CD4-positive, CD25-positive, alpha-beta regulatory T cell (primary cell): ENCODE measurements at places on chromosomes 1 and 21. TPM values are rescaled to one million over a fixed set of nuclear protein-coding genes. Genes with fewer than 3 reads are reported as not detected.

Gene TNFRSF18
- total RNA-seq: 47.8 TPM

Gene KRTAP10-5
- not detected for total RNA-seq

Gene LCE1E
- not detected for total RNA-seq

Gene GREM2
- not detected for total RNA-seq

Gene RGS16
- total RNA-seq: 16.6 TPM

Gene CACNA1S
- total RNA-seq: not detected

Gene SCAMP3
- 57.3 TPM for total RNA-seq

Gene GUCA2B
- not detected for total RNA-seq

Gene VASH2
- total RNA-seq: 1.7 TPM

Gene CFHR2
- not detected for total RNA-seq

Gene EYA3
- 18.5 TPM for total RNA-seq

Gene IL12RB2
- total RNA-seq: 43.5 TPM

DNA sequence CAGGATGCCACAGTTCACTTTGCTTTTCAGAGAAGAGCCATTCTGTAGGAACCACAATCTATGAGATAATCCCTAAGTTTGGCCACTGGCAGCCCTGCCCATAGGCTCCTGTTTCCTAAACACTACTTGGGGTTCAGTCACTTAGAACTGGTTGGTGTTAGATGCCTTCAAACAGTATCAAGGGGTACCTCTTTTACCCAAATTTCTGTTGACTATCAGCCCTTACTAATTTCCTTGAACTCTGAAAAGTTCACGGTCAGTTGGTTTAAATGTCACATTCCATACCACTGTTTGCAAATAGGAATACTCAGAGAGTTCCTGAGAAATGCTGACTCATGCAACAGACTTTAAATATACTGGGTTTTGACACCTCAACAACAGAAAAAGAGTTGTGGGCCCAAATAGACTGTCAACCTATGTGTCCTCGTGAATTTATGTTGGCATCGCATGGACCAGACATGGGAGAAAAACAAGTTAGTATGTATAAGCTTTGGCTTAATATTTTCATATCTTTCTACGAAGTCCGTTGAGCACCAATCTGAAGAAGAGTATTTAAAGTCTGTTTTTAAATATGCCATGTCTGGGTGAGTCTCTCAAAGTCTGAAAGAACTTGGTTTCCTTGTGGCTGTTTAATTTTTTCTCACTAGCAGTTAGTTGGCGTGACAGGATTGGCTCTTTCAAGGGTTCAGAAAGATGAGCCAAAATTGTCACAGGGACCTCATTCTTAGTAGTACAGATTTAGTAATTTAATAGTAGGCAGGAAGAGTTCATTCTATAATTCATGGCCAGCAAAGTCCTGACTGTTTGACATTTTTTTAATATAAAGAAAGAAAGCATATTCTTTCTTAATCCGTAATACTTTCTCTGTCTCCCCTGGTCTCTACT, 56.5 kb upstream of the ZNF326 start:
- no peak for DNase-seq

GRCh38 chr1:204065174-204065985, 7.5 kb upstream of the SOX13 start:
- no peak for DNase-seq

DNA sequence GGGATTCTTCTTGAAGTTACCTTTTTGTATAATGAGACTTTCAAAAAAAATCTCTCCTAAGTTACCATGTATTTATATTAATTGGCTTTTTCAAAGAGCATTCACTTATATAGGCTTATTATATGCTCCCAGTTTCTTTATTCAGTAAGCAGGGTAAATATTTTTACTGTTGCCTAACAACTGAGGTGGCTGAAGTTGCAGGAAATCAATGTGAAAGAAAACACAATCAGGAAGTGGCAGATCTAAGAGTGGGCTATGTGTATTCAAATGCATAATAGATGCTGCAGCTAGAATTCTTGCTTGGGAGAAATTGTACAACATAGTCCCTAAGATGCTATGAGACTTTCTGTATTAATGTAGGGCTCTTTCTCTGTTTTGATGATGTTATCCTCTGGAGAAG, 606.9 kb downstream of the NUF2 start:
- no peak for DNase-seq

- DNase-seq: no peak
These were observed 74.3 kb downstream of the LAMC1 start for GRCh38 chr1:183097438-183098051.

- DNase-seq: peak; percentile 88
These were observed 782 bp upstream of the SDE2 start for GRCh38 chr1:225999912-226000337.

DNA sequence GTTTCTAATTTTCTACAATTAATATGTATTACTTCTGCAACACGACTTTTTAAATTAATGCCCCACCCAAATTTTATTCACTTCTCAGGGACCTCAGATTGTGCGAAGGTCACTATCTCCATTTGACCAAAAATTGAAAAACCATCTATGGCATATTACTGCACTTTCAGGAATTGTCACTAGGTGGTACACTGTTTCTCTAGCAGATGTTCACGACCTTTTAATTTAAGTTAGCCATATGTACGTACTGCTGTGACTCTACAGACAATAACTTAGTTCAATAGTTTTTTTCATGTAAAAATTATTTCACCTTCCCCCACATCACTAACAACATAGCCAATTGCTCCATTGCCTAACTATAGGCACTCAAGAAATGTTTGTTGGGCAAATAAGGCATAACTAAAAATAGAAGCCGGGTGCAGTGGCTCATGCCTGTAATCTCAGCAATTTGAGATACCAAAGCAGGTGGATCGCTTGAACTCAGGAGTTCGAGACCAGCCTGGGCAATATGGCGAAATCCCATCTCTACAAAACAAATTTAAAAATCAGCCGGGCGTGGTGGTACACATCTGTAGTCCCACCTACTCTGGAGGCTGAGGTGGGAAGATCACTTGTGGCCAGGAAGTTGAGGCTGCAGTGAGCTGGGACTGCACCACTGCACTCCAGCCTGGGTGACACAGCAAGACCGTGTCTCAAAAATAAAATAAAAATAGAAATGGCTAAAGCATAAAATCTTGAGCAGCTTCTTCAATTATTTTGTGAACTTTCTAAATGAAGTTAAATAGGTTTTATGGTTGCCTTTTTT, 75.7 kb upstream of the PKN2 start:
- DNase-seq: peak; percentile 42

GRCh38 chr1:7520496-7520895, 250.6 kb upstream of the VAMP3 start:
- DNase-seq: no peak

- DNase-seq: no peak
These were observed 69.3 kb downstream of the EPB41 start for GRCh38 chr1:28983509-28984310.

GRCh38 chr1:152109998-152110294, 5.3 kb downstream of the TCHH start:
- DNase-seq: no peak
